Right forelimb (tissue), 1 donor: ENCODE measurements at places on chromosomes 5 and 9.

- no peak for DNase-seq
Observed at GRCh38 chr9:12906646-12907045, 131.8 kb downstream of the LURAP1L start.

DNA sequence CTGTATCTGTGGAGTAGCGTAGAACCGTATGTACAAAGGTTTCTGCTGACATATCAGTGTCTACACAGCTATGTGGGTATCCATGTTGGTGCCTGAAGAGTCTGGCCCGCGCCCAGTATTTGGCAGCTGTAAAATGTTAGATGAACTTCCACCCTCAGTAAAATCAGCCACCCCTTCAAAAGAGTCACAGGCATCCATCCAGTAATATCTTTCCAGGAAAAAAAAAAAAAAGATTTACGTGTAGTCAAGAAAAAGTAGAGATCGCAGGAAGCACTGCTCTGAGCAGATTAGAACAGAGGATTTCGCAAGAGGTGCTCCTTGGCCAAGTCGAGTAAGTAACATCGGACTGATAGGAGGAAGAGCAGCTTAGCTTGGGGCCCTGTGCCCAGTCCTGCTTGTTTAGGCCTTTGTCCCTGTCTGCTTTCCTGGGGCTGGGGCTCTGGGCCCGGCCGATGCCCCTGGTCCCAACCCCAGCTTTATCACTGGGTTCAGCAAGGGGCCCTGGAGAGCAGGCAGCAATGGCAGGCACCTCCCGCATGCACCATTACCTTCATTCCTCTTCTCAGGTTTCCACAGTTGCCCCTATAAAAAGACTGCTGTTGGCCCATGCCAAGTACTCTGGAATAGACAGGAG, 21.2 kb downstream of the DAPK1 start:
- no peak for DNase-seq

GRCh38 chr5:156328161-156328560, 1.2 kb downstream of the SGCD start:
- peak; percentile 57 for DNase-seq

GRCh38 chr9:101764472-101764871, 26.0 kb upstream of the GRIN3A start:
- DNase-seq, result no peak

DNA sequence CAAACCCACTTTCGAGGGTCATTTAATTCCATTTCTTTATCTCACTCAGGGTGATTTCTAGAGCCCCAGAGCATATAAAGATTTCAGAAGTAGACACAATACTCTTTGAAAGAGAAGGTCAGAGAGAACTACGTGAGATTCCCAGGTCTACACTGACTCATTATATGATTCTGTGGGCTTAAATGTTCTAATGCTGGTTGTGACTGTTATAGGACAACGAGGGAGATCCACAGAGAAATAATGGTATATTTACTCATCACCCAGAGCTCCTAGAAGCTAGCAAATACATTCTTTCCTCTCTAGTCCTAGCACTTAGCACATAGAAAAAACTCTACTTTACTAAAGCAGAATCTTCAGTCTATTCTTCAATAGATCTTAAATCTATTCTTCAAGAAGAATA, 39.4 kb upstream of the GRAMD2B start:
- no peak for DNase-seq

DNA sequence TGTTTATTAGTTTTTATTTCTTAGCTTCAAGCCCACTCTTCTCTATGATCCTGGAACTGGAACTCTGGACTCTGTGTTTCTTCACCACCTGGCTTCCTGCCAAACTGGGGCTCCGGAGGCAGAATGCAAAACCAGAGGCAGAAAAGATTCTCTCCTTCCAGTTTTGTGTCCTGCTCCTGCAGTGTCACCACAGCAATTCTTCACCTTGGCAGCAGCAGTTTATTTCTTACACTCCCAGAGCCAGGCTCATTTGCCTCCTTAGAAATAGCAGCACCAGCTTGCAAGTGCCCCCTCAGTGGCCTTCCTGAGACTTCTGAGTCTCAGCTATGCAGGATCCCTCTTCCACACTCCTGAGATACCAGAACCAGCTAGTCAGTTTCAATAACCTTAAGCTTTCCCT, 26.7 kb upstream of the CAMK4 start:
- no peak for DNase-seq

DNA sequence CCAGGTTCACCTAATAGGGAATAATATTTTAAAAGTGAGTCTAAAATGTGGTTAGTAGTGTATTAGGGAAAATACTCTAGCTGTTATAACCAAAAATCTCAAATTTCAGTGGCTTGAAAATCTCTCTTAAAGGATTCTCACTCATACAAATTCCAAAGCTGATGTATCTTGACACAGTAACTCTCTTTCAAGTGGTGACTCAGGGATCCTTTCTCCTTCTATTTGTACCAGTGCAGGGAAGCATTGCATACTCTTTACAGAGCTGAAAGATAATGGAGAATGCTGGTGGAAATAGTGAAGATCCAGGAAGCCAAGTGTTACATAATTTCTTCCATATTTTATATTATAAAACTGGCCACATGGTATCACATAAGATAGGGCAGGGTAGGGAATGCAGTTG, 560.2 kb upstream of the CDH9 start:
- no peak for DNase-seq

- DNase-seq, result no peak
Observed at GRCh38 chr5:111668477-111669414, 88.2 kb downstream of the NREP start.

DNA sequence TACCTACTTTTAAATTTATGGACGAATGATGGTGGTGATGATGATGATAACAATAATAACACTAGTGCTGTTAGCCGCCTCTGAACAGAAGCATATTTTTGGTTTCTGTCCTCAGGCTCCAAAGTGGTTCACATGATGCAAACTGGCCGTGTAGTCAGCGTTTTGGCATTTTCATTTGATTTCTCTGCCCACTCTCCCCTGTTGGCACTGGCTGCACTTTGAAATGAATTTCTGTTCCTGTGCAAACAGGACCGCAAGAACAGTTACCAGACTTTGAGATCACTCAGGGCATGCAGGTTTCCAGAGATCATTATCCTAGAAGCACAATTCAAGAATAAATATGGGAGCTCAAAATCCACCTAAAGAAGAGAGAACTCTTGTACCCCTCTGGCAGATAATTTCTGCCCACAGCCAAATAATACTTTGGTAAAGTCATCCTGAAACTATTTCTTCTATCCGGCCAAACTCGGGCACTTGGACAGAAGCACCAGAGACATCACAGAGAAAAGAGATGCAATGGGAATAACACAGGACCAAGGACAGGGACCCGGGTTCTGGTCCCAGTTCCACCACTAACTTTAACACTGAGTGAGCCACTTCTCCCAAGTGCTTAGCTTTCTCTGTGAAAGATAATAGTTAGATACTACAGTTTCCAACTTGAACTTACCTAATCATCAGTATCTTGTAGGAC, 201.7 kb upstream of the PTGER4 start:
- no peak for DNase-seq

- no peak for DNase-seq
Observed at GRCh38 chr9:120791161-120791560, 2.1 kb downstream of the FBXW2 start.

GRCh38 chr5:72355706-72356299, 35.6 kb downstream of the PTCD2 start:
- DNase-seq, result no peak

GRCh38 chr5:151132963-151133362, 24.6 kb downstream of the ANXA6 start:
- no peak for DNase-seq

GRCh38 chr9:13860019-13860418, 453.9 kb downstream of the NFIB start:
- no peak for DNase-seq

DNA sequence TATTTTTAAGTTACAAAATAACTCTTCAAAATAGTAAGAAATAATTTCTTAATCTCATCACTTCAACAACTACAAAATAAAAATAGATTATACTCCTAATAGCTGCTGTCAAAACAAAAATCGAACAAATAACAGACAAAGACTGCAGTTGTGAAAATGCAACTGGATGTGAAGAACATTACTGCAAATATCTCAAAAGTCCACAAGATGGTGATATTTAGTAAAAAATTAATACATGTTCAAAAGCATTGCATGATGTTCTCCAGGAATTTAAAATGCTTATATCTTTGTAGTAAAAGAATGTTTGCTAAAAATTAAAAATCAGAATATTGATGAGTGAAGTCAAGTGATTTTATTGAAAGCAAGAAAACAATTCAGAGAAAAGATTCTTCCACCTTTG, 66.2 kb downstream of the MPDZ start:
- no peak for DNase-seq

GRCh38 chr5:89823046-89823445, 586.5 kb downstream of the CETN3 start:
- DNase-seq, result no peak

DNA sequence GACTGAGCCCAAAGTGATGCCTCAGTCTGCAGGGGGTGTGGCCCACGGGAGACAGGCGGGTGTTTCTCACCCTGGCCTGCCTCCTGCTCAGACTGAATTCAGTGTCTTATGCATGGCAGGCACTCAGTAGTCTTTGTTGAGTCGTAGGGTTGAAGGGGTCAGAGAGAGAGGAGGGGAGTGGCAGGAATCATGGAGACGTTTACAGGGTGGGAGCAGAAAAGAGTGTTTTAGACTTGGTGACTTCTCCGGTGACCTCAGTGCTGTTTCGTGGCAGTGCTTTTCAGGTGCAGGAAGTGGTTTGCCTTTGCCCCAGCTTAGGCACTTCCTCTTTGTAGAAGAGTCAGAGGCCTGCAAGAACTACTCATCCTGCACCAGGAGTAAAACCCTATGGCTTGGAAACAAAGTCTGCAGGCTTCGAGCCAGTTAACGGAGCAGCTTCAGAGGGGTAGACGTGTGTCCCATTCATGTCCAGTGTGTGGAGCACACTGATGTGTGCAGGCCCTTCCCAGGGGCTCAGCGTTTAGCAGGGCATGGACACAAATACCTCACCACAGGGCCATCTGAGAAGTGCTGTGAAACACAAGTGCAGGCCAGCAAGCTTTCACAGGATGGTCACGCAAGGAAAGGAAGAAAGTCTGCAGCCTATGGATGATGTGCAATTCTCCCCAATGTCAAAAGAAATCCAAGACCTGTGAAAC, 24.5 kb upstream of the SEMA4D start:
- no peak for DNase-seq

GRCh38 chr9:113313261-113313660, 10.1 kb upstream of the RNF183 start:
- DNase-seq, result no peak

- no peak for DNase-seq
Observed at GRCh38 chr5:178403351-178403750, 170.7 kb upstream of the PHYKPL start.

DNA sequence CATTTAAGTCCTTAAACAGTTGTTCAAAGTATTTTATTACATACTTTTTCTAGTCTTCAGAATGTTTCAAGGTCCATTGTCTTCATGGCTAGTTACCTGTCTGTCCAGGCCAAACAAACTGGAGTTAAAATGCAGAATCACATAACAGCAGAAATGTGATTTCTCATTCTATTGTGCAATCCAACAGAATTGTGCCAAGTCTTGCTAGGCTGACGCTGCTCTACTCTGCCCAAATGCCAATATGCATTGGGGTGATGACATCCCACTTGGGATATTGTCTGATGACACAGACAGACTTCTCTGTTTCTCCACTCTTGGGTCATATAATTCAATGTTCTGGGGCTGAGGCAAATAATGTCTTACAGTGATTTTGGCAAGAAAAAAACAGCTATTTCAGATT, 5.2 kb upstream of the SLC22A5 start:
- DNase-seq, result no peak

DNA sequence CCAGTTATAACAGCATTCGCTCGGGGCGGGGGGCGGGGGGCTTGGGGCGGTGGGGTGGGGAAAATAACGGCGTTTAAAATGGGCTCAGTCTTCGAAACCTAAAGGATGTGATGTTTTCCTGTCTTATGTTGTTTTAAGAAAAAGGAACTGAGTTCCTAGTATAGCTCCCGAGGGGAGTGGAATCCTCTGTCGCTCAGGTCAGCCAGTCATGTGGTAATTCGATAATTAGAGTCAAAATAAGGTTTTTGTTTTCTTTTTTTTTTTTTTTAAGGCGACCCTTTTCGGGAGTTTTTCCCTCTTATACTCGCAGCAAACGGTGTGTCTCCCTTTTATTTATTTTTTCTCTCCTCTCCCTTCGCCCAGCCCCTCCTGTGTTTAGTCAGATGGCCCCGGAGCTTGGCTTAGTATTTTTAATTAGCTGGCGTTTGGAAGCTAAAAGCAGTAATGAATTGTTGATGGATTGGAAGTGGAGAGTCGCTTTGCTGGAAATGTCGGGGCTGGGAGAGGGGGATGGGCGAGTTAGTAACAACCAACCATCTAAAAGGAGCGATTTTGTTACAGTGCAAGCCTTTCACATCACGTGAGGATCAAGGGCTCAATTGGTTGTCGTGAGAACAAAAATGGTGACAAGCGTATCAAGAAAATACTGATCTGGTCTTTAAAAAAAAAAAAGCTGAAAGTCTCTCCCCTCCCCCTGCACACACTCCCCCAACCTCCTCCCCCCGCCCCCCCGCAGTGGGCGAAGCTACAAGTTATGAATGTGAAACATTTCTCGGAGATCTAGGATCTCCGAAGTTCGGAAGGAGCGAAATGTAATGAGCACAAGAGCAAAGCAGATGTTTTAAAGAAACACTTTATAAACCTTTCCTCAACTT, 714 bp upstream of the ZNF608 start:
- DNase-seq, result peak; percentile 90

GRCh38 chr9:122220673-122221182, 8.0 kb downstream of the LHX6 start:
- DNase-seq, result no peak

DNA sequence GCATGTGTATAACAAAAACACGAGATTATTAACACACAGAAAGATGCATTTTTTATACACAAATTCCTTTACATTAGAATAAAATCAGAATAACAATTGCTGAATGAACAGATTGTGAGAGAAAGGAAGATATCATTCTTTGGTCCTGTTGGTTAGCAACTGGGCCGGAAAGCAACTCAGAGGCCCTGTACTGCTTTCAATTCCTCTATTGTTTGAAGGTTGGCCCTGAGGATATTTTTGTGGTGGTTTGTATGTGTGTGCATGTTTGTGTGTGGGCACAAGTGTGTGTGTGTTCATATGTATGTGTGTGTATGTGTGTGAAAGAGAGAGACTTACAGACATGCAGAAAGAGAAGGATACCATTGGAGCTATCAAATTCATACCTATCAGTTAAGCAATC, 356.8 kb upstream of the DMAC1 start:
- no peak for DNase-seq

- no peak for DNase-seq
Observed at GRCh38 chr9:93898502-93899426, 56.4 kb downstream of the BARX1 start.

- peak; percentile 42 for DNase-seq
Observed at GRCh38 chr9:91060520-91061343, 259.1 kb downstream of the SYK start.

DNA sequence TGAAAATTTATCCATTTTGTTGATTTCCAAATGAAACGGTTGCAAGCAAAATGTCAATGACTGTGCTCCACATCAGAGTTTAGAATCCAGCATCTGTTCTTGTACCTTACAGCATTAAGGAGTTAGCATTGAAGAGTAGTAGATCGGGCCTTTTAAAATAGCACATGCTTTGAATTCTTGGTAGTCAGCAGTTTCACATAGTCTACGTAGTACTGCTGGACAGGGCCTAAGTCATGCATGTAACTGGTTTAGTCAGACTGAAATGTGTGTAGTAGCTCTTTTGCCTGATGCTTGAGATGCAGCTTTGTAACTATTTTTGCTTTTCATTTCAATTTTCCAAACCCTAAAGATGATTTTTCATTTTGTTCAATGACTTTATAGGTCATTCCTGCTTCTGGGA, 19.8 kb downstream of the LECT2 start:
- DNase-seq, result no peak
